ENCODE measurements at places on chromosomes 6 and 20. TPM values are rescaled to one million over a fixed set of nuclear protein-coding genes. Genes with fewer than 3 reads are reported as not detected.

The UNC5CL gene
- 0.81 TPM for total RNA-seq

The SYCP2L gene
- 2.4 TPM for total RNA-seq

The PACSIN1 gene
- 4.0 TPM for total RNA-seq

The SLC16A10 gene
- 7.1 TPM for total RNA-seq

The TUBB2A gene
- 19.7 TPM for total RNA-seq

The FNDC1 gene
- total RNA-seq: 0.87 TPM

The CENPQ gene
- total RNA-seq: 6.7 TPM

The EDN3 gene
- total RNA-seq: not detected

The BNIP5 gene
- not detected for total RNA-seq

The COL21A1 gene
- 109 TPM for total RNA-seq

The CMTR1 gene
- 31.2 TPM for total RNA-seq

The OR2H2 gene
- not detected for total RNA-seq

The CGAS gene
- 4.1 TPM for total RNA-seq

The OPRL1 gene
- 0.27 TPM for total RNA-seq

The LGSN gene
- not detected for total RNA-seq

DNA sequence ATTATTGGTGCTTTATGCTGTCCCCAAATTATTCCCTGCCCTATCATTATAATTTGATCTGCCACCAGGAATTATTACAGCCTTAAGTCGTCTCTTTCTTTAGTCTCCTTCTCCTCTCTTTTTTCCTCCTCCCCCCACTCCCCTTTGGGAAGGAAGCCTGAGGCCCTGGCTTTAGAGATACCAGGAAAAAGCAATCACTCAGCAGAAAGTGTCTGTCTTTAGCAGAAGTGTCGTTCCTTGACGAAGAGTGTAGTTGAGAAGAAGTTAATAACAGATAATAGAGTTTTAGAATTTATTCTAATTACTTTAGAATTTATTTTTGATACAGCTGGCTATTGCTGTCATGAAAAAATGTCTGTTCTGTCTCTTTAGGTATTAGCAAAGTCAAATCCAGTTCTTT, 16.5 kb downstream of the LIN28B start:
- DNase-seq: no peak

- no peak for DNase-seq
These were observed 24.5 kb downstream of the SIRPB1 start for GRCh38 chr20:1595333-1595732.

GRCh38 chr6:6317825-6318733, 2.4 kb downstream of the F13A1 start:
- DNase-seq: peak; percentile 59

DNA sequence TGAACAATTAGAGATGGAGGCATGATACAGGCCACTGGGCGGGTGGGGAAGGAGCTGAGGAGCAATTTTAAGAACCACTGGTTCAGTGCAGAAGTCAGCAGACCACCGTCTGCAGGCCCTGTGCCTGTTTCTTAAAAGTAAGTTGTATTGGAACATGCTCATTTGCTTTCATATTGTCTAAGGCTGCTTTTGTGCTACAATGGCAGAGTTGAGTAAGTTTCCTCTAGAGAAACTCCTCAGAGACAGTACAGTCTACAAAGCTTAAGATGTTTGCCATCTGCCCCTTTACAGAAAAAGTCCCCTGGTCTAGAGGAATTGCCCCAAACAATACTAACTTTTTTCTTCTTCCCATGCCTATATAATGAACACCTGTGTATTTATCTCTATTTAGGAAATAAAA, 28.5 kb upstream of the UBE2J1 start:
- no peak for DNase-seq

DNA sequence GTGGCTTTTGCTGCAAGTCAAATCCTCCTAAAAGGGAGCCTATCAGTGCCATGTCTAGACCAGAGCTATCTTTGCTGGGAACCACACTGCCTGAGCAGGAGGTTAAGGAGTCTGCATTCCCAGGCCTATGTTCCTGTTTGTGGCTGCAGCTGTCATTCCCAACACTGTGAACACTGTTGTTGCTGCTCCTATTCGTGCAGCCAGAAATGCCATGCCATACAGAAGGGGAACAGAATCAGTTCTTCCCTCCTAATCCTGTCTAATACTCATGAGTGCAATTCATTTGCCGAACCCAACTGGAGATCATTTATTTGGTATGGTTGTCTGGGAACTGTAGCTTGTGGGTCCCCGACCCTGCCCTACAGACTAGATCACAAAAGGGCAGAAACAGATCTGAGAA, 406.5 kb upstream of the GJE1 start:
- no peak for DNase-seq

- no peak for DNase-seq
These were observed 80.5 kb downstream of the SMLR1 start for GRCh38 chr6:130907687-130908086.

DNA sequence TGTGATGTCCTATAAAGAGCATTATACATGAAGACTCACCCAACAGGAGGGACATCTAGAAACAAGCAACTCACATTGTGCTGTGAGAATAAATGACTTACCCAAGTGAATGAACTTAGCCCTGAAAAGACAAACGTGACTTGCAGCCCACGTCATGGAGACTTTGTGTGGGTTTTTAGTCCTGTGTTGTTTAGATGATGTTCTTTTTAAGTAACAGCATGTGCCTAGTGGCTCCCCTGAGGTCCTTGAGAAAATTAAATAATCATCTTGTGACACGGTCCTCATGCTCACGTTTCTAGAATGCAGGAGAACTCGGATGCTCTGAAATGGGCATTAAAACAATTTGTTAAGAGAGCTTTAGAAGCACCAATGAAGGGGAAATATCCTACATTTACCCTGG, 165.1 kb downstream of the SASH1 start:
- DNase-seq: no peak

DNA sequence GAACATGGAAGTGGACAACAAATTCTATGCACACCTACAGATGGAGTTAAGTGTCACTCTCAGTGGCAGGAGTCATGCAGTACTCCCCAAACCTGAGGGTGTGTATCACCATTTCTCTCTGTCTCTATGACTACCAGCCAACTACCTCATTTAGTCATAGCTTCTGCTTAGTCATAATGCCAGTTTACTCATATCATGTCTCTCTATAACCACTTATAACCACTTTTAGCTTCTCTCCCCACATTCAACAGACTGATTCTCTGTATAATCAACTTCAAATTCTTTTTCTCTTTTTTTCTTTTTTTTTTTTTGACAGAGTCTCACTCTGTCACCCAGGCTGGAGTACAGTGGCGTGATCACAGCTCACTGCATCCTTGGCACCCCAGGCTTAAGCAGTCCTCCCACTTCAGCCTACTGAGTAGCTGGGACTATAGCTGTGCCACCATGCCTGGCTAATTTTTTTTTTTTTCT, 13.8 kb upstream of the GTF3C6 start:
- no peak for DNase-seq

GRCh38 chr6:132482581-132482980, 30.3 kb downstream of the STX7 start:
- no peak for DNase-seq

GRCh38 chr20:9500121-9500520, 14.3 kb upstream of the LAMP5 start:
- DNase-seq: no peak

GRCh38 chr20:944148-944547, 28.0 kb upstream of the ANGPT4 start:
- no peak for DNase-seq

DNA sequence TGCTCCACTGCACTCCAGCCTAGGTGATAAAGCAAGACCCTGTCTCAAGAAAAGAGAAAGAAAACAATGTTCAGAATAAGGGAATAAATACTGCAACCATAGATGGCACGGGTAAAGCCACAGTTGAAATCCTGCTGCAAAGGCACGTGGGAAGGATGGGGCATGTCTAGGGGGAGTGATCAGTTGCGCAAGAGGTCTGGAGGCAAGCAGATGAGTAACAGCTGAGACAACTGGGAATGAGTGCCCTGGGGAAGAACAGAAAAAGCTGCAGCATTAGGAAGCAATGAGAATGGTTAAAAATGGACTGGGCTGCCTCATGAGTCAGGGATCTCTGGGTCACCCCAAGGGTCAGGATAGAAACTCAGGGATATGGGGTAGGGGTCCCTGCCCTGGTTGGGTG, 96.3 kb downstream of the GMPR start:
- peak; percentile 67 for DNase-seq

DNA sequence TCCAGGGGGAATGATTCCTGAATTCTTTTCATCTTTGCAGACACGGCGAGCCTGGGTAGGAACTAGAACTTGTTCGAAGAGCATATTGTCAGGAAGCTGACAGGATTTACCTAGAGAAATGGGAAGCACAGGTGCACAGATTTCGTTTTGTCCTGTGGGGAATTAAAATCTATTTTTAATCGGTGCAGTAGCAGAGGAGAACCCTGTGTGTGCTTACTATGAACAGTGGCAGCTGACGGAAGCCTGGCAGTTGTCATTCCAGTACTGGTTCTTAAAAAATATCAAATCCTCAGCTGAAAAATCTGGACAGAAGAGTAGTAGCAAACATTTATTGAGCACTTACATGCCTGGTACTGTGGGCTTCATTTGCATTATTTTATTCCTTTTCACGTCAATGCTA, 609.0 kb downstream of the QKI start:
- no peak for DNase-seq

DNA sequence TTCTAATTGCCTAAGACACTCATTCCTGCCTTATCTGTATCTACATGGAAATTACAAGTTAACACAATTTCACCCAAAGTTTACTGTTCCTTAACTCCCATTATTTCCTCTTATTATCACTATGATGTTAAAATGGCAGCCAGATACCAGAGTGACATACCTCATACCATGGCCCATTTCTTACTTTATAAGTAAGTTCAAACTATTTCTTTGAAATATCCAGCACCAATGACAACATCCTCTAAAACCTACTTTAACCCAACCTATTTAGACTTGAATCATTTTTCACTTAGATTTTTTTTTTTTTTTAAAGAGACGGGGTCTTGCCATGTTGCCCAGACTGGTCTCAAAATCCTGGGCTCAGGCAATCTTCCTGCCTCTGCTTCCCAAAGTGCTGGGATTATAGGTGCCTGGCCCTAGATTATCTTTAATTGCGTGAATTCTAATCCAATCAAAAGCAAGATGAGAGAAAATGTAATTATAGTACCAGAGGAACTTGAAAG, 10.0 kb downstream of the REV3L start:
- no peak for DNase-seq
